ENCODE measurements at places on chromosomes 7 and 10. TPM values are rescaled to one million over a fixed set of nuclear protein-coding genes. Genes with fewer than 3 reads are reported as not detected.

- DNase-seq = no peak
Observed at GRCh38 chr7:141754939-141755338, 9.0 kb upstream of the TAS2R3 start.

GRCh38 chr7:28484606-28484935, 72.3 kb downstream of the CREB5 start:
- DNase-seq = no peak

DNA sequence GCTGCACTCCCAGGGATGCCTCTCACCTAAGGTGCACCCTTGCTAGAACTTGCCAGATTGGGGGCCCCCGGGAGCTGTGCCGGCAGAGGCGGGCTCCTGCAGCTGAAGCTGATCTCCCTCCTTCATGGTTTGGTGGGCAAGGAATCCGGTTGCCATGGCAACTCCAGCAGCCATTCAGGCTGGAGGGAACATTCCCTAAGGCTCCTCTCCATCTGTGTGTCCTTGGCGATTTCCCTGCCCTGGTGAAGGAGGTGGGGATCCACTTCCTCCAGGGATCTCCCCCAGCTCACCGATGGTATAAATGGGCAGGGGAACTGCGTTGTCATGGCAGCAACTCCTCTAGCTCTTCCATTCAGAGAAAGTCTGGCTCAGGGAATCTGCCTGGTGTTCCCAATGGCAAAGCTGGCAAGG, 49.6 kb upstream of the GPR158 start:
- peak; percentile 50 for DNase-seq

- no peak for DNase-seq
Observed at GRCh38 chr10:32982911-32983909, 25.2 kb upstream of the ITGB1 start.

DNA sequence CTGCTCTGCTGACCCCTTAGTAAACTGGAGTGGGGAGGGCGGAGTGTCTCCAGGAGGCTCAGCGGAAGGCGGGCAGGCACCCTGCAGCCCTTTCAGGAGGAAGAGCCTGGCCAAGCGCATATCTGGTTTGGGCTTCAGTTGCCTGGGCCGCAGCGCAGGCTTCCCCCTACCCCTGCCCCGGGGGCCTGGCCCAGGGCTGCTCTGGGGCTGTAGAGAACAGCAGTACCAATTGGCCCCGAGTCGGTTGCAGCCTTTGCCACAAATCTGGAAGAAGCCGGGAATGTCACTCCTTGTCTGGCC, 28.1 kb upstream of the JAKMIP3 start:
- DNase-seq = no peak

GRCh38 chr10:116722736-116723427, 19.5 kb downstream of the HSPA12A start:
- no peak for DNase-seq

GRCh38 chr10:7538970-7539654, 127.7 kb downstream of the ITIH5 start:
- no peak for DNase-seq

GRCh38 chr10:15172306-15172840, 3.9 kb upstream of the NMT2 start:
- DNase-seq = no peak

Gene RASSF4
- 16.4 TPM for total RNA-seq

Gene PRKAR2B
- 14.4 TPM for total RNA-seq
